ENCODE measurements at places on chromosomes 16 and 17.

GRCh38 chr16:66277311-66278070 lies 89.0 kb upstream of the CDH5 start:
- DNase-seq, result no peak

DNA sequence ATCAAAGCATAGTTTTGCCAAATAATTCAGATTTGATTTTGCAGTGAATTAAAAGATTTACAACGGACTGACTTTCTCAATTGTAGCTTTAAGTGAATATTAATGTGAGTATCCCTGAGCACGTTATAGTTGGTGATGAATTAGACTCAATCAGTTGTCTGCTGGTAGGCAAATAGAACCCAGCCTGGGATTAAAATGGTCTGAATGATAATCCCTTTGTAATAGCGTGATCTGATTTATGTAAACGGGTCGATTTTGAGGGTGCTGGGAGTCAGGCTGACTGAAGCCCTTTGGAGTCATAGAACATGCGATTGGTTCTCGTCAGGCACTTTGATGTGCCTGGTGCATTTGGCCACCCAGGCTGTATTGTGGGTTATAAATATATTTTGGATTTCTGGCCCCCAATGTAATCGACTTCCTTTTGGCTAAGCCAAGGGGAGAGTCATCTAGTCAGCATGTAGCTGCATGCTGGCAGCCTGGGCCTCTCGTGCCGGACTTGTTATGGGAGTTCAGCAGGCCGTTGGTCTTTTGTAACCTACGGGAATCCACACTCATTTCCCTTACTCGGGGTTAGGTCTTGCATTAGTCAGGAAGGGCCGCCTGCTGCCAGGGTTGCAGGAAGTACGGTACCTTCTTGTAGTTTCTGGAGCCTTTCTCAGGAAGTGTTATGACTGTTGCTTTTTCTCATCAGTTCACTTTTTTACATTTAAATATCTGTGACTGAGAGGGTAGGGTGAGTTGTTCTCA lies 5.4 kb downstream of the PGS1 start:
- no peak for DNase-seq

DNA sequence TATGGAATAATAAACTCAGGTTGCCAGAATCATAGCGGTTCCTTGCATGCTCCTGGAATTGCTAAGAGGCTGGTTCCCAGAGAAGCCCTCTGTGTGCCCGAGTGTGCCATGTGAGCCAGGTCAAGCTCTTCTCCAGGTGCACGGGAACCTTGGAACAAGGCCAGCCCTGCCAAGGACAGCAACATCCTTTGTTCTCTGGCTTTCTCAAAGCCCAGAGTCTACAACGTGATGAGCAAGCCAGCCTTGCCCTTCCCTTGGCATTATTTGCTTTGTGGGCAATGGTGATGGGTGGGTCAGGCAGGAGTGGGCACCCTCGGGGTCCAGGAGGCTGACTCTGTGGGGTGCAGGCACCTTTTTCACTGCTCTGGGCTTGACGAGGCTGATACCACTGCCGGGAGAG lies 14.2 kb upstream of the SEC14L1 start:
- DNase-seq, result no peak

GRCh38 chr16:86304868-86305267 lies 205.5 kb upstream of the FOXF1 start:
- DNase-seq, result no peak

GRCh38 chr16:85651629-85652430 lies 36.9 kb downstream of the GINS2 start:
- no peak for DNase-seq

GRCh38 chr16:56617212-56618085 lies 8.1 kb upstream of the MT1E start:
- peak; percentile 73 for DNase-seq

- DNase-seq, result no peak
These were observed 279.8 kb upstream of the EEF2KMT start for GRCh38 chr16:5377280-5377898.

DNA sequence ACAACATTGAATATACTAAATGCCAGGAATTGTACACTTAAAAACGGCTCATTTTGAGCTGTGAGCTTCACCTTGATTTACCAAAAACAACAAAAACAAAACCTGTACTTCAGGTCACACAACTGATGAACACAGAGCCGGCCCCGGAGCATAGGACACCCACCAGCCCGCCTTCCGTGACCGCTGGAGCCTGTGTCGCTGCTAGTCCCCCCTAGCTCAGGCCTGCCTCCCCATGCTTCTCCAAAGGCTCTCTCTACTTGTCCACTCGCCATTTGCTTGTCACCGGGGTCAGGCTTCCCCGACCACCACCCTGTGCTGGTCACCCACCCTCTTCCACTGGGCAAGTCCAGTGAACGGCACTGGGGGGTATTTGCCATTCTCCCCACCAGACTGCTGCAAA lies 113.8 kb upstream of the TNRC6C start:
- DNase-seq, result no peak

DNA sequence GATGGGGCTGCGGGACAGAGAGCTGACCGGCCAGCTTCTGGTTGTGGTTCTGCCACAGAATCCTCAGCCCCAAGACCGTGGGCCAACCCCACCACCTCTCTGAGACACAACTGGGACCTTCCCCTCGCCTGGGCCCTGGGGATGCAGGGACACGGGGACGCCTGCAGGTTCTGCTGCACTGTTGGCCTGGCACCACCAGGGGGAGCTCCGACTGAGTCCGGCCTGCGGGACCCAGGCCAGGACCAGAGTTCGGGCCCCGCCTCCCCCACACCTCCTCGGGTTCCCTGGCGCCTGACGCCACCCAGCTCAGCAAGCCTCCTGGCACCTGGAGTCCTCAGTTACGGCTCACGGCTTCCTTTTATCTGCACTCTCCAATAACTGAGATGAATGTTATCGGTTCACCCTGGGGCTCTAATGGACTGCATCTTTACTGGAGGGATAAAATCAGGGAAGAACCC lies 27.3 kb downstream of the TBC1D16 start:
- DNase-seq, result peak; percentile 85

GRCh38 chr16:3020604-3021448 lies 658 bp downstream of the TNFRSF12A start:
- DNase-seq, result peak; percentile 82

- DNase-seq, result no peak
These were observed 8.6 kb upstream of the AKTIP start for GRCh38 chr16:53511403-53512280.

DNA sequence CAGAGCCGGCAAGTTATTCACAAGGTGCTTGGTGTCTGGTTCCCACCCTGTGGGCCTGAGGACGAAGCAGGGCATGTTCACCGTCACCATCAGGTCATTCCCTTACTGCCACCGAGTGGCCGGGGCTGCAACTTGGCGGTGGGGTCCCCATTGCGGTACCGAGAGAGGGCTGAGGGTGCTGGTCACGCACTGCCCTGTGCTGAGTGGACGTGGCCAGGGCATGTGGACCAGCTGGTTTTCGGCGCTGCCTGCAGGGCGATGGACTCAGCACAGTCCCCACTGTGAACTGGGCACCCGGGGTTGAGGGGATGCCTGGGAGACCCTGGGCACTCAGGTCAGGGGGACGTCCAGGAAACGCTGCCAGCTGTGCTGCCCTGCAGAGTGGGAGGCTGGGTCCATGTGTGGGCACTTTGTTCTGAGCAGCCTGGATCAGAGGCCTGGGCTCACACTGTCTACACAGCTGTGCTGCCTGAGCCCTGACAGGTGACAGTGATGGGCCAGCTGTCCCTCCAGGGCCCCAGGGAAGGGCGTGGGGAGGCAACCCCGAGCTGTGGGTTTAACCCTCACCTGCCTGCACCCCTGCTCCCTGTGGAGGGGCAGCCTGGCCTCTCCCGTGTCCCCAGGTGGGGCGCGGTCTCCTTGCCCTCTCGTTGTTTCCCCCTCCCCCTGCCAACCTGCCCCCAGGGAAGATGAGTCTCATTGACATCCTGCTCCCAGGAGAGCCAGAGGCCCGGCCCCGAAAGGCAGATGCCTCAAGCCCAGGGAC lies 39.3 kb upstream of the GNG13 start:
- DNase-seq, result no peak

DNA sequence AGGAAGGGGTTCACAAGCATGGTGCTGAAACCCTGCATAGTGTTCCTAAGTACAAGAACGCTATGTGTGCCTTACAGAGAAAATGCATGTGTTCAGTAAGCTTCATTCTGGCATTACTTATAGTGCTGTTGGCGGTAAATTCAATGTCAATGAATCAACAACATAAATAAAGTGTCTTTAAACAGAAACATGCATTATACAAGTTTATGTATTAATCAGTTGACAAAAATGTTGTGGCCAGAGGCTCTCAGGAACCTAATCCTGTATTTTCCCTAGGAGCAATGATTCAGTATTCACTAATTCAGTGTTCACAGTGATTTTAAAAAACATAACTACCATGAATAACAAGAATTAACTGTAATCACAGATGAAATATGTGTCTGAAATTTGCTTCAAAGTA lies 47.1 kb upstream of the MYOCD start:
- DNase-seq, result no peak

GRCh38 chr17:42989141-42989540 lies 8.8 kb downstream of the RUNDC1 start:
- DNase-seq, result no peak

DNA sequence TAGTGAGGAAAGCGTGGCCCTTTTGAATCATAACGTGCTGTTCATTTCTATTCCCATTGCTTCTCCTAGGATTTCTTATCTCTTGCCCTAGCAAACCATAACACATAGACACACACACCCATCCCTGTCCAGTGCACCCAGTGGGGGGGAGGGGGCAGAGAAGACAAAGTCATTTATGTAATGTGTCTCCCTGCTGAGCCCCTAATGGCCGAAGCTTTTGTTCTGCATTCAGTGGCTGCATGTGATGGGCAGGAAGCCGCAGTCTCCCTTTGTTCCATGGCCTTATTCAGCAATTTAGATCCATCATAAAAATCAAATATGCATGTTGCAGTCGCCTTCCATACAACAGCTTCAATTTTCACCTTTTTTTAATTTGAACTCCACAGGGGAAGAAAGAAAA lies 325.4 kb downstream of the ZFHX3 start:
- DNase-seq, result no peak

GRCh38 chr17:64282753-64283080 lies 19.7 kb upstream of the TEX2 start:
- DNase-seq, result no peak

- no peak for DNase-seq
These were observed 77.6 kb upstream of the LHX1 start for GRCh38 chr17:36859706-36860105.

GRCh38 chr17:6303664-6304063 lies 131.3 kb downstream of the AIPL1 start:
- peak; percentile 80 for DNase-seq

DNA sequence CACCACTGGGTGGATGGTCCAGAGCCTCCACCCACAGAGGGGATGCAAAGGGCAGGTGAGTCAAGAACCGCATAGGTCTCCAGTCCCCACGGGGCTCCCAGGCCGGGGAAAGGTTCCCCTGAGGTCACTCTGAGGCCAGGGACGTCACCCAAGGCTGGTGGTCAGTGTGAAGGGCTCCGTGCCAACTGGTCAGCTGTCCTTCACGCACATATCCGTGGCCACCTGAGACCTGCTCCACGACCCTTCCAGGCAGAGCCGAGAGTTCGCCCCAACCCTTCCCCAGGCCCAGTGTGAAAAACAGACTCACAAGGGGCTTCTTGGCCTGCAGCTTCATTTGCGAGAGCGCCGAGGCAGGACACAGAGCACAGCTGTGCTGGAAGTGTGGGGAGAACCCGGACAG lies 2.8 kb downstream of the TSR3 start:
- no peak for DNase-seq

DNA sequence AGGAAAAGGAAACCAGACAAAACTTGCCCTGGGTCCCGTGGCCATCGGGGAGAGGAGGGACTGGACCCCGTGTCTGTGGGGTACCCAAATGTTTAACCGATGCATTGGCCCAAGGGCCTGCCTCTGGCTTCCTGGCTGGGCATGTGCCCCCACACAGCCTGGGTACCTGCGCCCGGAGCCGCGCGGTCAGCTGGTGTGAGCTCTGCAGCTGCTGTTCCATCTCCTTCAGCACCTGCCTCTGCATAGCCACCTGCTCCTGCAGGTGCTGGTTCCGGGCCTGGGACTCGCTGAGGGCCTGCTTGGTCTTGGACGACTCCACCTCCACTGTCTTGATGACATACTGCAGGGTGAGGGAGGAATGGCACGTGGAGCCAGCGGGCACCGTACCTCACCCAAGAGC lies 31.9 kb downstream of the KIFC3 start:
- DNase-seq, result peak; percentile 32

DNA sequence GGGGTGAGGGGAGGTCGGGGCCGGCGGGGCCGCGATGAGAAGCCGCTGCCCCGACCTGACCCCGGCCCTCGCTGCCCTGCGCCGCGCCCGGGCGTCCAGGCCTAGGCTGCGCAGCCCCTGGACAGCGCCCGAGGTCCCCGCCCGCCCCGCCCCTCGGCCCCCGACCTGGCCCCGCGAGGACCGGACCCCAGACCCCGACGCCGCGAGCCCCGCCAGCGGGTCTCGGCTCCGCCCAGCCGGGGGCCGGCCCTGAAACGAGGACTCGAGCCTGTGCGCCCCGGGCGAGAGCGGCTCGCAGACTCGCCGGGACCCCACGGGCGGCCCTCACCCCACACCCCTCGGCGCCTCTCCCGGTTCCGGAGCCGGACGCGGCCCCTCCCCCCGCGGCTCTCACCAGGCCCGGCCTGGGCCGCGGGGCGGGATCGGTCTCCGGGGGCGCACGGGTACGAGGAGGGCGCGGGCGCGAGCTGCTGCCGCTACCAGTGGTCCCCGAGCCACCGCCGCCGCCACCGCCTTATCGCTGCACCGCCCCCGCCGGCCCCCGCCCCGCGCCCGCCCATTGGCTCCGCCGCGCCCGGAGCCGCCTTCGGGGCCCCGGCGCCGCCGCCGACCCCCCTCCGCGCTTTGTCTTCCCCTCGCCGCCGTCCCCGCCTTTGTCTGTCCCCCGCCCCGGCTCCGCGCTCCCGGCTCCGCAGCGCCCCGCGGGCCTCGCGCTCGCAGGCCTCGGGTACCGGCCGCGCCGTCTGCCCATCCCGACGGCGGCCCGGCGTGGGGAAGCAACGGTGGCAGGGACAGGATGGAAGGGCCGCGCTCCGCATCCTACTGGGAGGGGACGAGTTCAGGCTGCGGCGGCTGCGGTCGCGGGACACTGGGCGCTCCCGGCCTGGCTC lies at the start of gene LIMD2:
Gene LIMD2, minus strand, starts transcription at position 488 of the 890 bp plus-strand sequence. CDS start 827 bp downstream, outside the sequence.
- peak; percentile 74 for DNase-seq
